K562 (cell line): ENCODE measurements at places on chromosomes 7 and 10.

GRCh38 chr7:154946166-154946565 is 56.8 kb downstream of the PAXIP1 start:
- no peak for DNase-seq

GRCh38 chr7:22256541-22257096 is 100.3 kb downstream of the RAPGEF5 start:
- no peak for DNase-seq

- DNase-seq: no peak
Measured at GRCh38 chr10:24908793-24909423, 43.5 kb downstream of the PRTFDC1 start.

GRCh38 chr7:106109521-106110237 is 2.4 kb downstream of the SYPL1 start:
- DNase-seq: no peak

- DNase-seq: peak; percentile 68
Measured at GRCh38 chr7:128874140-128875031, 11.7 kb downstream of the ATP6V1F start.

- DNase-seq: no peak
Measured at GRCh38 chr7:101681170-101682007, 52.3 kb upstream of the MYL10 start.

DNA sequence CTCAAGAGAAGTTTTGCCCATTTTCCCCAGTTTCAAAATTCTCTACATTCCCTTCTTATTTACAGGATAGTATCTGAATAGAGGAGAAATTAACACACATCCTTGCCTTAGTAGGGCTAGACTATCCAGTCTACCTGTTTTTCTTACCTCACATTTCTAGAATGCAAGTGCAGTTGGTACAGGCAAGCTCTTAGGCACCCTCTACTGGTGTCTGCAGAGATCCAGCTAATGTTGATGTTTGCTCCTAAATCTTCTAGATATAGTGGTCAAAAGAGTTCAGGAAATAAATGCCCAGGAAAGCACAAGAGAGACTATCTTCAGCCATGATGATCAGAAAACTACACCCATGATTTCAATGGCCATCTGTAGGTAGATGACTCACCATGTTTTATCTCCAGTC is 205.3 kb downstream of the HTR7 start:
- DNase-seq: no peak

- DNase-seq: peak; percentile 31
Measured at GRCh38 chr10:24707445-24707844, 16.2 kb downstream of the ARHGAP21 start.

- DNase-seq: no peak
Measured at GRCh38 chr7:158252081-158252836, 335.4 kb downstream of the PTPRN2 start.

DNA sequence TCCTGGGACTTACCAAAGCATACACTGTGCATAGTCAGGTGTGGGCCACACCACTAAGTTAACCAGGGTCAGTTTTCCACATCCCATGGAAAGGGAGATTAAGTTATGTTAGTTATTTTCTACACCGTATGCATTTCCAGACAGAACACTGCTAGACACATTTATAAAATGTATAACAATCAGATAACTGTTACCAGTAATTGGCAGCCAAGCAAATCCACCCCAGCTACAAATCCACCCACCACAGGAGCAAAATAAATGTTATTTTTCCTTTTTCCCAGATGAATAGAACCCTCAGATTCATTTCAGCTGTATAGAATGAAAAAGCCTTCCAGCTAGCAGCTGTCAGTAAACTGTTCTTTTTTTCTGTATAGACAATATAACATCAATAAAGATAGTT is 256.9 kb upstream of the FZD1 start:
- no peak for DNase-seq

GRCh38 chr7:112286250-112287086 is 80.0 kb downstream of the ZNF277 start:
- DNase-seq: no peak

DNA sequence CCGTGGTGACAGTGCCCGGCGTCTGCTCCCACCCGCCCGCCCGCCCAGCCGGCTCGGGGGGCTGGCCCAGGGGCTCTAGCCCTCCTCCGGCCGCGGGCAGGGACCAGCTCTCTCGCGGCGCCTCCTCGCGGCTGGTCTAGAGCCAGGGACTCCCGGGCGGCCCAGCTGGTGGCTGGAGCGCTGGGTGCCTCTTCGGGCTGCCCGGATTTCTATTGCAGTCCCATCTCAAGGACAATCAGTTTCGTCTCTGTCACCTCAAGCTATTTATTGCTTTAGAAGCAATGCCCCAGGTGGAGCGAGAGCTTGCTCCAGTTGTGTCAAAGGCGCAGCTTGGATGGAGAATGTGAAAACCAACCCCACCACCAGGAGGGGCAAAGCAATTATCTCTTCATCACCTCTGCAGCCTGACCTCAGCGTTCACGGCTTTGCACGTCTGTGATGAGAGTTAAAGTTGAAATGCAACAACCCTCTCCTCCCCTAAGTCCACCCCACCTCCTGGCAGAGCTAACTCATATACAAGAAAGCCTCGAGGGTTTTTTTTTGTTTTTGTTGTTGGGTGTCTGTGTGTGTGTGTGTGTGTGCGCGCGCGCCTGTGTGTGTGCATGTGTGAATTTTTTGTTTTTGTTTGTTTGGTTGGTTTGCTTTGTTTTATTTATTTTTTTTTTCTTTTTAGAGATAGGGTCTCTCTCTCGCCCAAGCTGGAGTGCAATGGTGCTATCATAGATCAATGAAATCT is at the start of gene ITGA8:
TSS of gene ITGA8 (minus strand) at position 24 of the 736 bp plus-strand sequence. CDS start 151 bp downstream, outside the sequence.
- DNase-seq: no peak

DNA sequence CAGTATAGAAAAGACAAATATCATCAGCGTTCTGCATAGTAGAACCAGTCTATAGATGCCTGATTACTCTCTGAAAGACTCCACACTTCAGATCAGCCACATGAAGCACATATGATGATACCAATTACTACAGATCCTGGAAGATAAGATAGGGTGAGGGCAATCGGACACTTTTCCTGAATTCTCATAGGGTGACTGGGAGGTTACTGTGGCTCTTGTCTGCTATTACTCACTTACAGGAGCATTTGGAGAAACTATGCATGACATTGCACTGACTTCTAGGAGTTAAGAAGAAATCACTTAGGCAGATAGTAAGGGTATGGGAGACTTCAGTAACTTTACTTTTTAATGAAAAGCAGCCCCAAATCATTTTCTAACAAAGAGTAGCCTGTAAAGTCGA is 1140.9 kb downstream of the XPNPEP1 start:
- DNase-seq: no peak

DNA sequence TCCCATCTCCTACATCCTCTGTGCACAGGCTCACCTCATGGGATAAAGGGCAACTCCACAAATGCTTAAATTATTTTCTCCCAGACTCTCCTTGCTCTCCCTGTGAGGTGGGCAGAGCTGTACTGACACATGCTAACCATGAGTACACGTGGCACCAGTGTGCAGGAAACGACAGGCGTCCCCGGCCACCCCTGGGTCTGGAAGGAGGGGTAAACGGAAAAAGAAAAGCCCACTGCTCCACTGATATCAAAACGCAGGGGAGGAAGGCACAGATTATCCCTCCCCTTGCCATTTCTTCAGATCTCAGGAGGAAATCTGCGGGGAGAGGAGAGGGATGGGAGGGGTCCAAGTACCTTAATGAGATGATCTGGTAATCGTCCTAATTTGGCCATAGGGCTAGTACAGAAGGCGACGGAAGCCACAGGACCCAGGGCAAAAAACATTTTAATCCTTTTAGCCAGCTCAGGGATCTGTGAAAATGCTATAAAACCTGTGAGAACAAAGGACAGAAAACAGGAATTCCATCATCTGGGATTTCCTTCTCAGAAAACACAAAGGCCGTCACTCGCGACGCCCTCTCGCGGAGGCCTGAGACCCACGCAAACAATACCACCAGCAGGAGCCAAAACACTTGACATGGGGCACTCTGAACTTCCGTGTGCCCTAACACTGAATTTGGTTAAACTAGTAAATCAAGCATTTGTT is 17.8 kb upstream of the CH25H start:
- peak; percentile 7 for DNase-seq

DNA sequence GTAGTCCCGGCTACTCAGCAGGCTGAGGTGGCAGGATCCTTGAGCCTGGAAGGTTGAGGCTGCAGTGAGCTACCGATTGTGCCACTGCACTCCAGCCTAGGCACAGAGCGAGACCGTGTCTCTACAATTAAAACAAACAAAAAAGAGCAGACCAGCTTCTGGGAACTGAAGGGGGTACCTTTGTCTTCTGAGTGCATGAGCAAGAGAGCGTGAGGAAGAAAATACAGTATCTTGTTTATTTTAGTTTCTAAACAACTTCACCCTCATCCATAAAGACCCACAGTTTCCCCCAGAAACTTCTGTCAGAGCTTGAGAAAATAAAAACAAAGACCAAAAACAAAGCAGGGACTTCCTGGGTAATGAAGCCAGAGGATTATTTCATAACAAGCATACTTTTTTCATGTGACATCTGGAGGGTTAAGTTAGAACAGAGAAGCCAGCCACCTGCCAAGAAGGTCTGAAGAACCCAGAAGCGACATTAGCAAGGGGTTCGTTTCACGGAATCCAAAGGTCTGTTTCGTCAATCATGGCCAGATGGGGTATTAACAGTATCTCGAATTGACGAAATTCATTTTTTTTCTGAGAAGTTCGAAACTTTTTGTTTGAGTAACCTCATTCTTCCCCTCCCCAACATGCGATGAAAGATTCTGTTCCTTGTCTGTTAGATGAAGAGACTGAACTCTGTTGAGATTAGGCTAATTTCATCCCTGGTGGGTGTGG is 10.2 kb upstream of the IL2RA start:
- DNase-seq: no peak

- peak; percentile 56 for DNase-seq
Measured at GRCh38 chr7:32479574-32480200, 10.5 kb downstream of the LSM5 start.

- DNase-seq: no peak
Measured at GRCh38 chr10:74453169-74453568, 302.1 kb downstream of the ADK start.

DNA sequence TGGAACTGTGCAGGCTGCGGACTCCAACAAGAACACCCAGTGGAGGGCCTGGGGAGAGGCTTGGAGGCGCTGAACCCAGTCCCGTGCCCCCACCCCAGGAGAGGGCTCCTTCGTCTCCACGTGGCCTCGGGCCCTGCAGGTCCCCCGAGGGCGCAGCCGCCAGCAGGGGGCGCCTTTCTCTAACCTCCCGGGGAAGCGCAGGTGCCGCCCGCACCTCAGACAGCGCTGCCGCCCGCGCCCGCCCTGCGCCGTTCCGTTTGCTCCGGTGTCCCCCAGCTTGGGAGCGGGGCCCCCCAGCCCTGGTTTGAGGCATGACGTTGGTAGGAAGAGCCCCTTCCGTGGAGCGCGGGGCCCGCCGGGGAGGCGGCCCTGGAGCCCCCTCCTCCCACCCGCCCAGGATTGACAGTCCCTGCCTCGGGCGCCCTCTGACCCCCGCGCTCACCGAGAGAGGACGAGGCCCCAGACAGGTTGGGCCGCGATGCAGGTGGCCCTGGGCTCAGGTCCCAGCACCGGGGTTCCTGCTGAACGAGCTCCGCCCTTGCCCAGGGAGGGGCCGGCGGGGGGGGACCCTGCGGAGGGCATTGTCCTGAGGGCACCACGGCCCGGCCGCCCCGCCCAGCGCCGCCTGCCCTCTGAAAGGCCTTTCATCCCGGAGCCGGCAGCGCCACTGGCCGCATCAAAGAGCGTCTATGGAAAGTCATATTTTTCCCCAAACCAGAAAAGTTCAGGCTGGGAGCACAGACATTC is 42.8 kb downstream of the FOXL3 start:
- DNase-seq: peak; percentile 87

- no peak for DNase-seq
Measured at GRCh38 chr7:31071645-31072029, 19.5 kb downstream of the ADCYAP1R1 start.

DNA sequence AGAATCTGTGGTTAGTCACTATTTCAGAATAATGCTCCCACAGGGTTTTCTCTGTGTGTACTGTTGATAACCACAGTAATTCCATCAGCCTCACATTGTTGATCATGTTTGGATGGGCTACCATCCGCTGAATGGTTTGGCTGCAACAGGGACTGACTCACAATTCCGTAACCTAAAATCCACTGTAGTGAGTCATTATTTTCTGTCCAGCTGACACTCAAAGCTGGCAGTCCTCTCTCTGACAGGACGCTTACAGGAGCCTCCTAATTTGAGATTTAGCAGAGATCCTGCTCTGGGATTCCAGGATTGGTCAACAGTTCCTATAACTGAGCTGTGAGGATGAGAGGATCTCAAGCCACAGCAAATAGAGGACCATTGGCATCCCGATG is 32.7 kb downstream of the VWA2 start:
- no peak for DNase-seq

DNA sequence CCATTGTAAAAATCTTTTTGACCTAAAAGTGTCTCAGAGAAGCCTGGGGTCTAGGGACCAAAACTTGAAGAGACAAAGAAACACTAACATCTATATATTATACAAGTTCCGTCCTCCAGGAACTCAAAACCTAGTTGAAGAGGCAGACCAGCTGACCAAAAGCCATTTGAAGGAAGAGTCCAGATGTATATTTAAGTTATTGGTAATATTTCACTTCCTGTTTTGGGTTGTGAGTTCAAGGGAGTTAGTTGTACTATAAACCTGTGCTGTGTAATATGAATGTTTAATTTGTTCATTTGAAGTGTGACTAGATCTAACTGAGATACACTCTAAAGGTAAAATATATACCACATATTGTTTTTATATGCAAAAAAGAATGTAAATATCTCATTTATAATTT is 45.0 kb downstream of the CDK1 start:
- DNase-seq: no peak

- no peak for DNase-seq
Measured at GRCh38 chr10:82252081-82252480, 377.1 kb downstream of the NRG3 start.

DNA sequence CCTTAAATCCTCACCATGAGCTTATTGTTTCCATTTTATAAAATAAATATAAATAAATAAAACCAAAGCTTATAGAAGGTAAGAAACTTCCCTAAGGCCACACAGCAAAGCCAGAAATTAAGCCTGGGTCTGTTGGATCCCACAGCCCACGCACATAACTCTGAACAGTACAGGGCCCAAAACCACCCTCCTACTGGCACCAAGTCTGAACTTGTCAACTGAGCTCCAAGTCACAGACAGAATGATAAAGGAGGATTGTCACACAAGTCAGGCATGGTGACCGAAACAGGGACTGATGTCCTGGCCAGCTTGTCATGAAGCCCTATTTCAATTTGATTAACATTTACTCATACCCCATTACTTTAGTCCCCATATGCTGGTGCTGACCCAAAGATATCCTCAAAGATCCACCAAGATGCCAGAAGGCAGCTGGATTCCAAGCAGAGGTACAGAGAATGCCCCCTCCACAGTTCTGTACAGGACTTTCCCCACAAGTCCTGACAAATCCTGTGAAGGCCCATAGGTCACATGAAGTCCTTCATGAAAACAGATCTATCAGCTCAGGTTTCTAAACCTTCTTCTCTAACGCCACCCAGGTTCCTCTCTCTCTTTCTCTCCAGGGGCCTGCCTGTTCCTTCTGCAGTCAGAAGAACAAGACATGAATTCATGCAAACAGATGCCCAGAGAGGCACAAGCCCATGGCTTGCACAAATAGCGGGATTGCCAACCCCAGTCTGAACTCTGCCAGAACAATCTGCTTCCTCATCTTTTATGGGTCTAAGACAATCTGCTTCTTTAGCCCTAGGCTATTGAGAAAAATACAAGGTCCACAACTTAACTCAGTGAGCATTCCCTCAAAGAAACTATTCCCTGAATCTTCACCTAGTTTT is 60.9 kb downstream of the GLI3 start:
- DNase-seq: no peak

GRCh38 chr7:118572604-118573003 is 348.1 kb downstream of the ANKRD7 start:
- no peak for DNase-seq
